Activated naive CD4-positive, alpha-beta T cell treated with anti-CD3 and anti-CD28 coated beads for 36 hours (primary cell): ENCODE measurements at places on chromosomes 16 and 17. TPM values are rescaled to one million over a fixed set of nuclear protein-coding genes. Genes with fewer than 3 reads are reported as not detected.
A peak's percentile ranks its signal among the peaks of the same experiment; 100 is the strongest.

TMEM114 gene
- not detected for total RNA-seq

SOCS7 gene
- total RNA-seq = 22.1 TPM

SLC22A31 gene
- total RNA-seq = 0.64 TPM

PITPNM3 gene
- 0.67 TPM for total RNA-seq

CD7 gene
- total RNA-seq = 646 TPM

CXCL16 gene
- 2.3 TPM for total RNA-seq

DNASE1L2 gene
- 0.33 TPM for total RNA-seq

ZG16 gene
- total RNA-seq = not detected

DNA sequence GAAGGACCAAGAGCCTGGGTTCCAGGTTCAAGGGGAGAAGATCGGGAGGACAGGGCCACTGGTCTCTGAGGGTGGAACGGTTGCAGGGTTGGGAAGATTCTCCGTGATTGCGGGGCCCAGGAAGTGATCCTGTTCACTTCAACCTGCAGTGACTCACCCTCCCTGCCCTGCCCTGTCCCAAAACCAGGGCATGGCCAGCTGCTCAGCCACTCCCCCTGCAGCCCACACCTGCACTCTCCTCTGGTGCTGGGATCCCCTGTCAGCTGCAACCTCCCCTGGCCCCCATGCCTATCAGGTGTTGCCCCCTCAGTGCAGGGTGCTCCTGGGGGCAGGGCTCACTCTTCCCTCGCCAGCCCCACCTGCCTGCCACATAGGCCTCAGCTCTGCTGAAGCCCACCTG, 1.1 kb downstream of the RUNDC3A start:
- no peak overlapping the region for H3K27ac ChIP-seq
- peak overlapping the region; percentile 14 for H3K4me3 ChIP-seq
- peaks cover 26% of the 10 kb centered on the region for H3K27me3 ChIP-seq

GRCh38 chr16:19123535-19124178, 9.9 kb downstream of the ITPRIPL2 start:
- peaks cover 5% of the 10 kb centered on the region for H3K4me1 ChIP-seq
- no peak overlapping the region for H3K27ac ChIP-seq
- no peak for DNase-seq
- H3K36me3 ChIP-seq = no peaks in the 10 kb centered on the region
- peaks cover 5% of the 10 kb centered on the region for H3K27me3 ChIP-seq
- no peak overlapping the region for H3K4me3 ChIP-seq

GRCh38 chr16:57196753-57197152, 10.6 kb downstream of the RSPRY1 start:
- peaks cover 31% of the 10 kb centered on the region for H3K4me1 ChIP-seq
- no peak for DNase-seq
- H3K27ac ChIP-seq = no peak overlapping the region
- H3K36me3 ChIP-seq = peaks cover 2% of the 10 kb centered on the region
- H3K27me3 ChIP-seq = no peaks in the 10 kb centered on the region
- H3K4me3 ChIP-seq = no peak overlapping the region

DNA sequence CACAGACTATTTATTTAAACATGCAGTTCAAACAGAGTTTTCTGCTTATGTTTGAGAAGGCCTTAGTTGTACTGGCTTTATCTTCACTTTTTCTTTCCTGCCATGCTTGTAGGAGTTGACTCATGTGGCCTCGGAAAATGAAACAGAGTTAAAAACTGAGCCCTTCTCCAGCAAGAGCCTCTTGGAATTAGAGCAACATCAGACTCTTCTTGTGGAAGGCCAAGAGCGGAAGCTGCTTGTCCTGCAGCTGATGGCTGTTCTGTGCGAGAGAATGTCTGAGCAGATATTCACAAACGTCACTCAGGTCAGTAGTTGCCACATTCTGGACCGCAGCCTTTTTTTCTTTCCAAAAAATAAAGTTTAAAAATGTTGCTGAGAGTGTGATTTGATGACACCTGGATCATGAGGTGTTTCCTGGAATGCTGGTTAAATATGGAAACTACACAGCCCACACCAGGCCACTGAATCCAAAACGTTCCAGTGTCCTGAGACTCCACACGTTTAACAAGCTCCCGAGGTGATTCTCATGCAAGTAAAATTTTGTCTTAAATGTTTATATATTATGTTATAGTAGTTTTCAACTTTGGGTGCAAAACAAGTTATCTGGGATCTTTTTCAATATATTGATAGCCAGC, 65.9 kb downstream of the TANGO6 start:
- H3K27me3 ChIP-seq = no peaks in the 10 kb centered on the region
- no peak overlapping the region for H3K4me3 ChIP-seq
- H3K4me1 ChIP-seq = no peaks in the 10 kb centered on the region
- H3K27ac ChIP-seq = no peak overlapping the region
- DNase-seq = no peak
- peaks cover 8% of the 10 kb centered on the region for H3K36me3 ChIP-seq

DNA sequence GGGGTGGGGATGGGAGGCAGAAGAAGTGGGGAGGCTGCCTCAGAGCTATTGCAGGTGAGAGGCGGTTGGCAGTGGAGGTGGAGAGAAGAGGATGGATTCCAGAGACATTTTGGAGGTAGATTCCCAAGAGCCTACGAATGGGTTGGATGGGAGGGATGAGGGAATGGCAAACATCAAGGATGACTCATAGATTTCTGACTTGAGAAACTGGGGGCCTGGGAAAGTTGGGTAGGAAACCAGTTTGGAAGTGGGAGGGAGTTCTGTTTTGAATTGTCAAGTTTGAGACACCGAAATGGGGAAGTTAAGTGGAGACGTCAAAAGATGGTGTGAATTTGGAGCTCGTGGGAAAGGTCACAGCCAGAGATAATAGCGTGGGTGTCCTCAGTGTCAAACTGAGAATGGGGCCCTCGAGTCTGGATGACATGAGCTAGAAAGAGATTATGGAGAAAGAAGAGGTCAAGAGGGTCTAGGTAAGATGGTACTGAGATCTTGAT, 6.2 kb upstream of the CYLD start:
- no peak overlapping the region for H3K27ac ChIP-seq
- H3K36me3 ChIP-seq = peaks cover 4% of the 10 kb centered on the region
- H3K4me1 ChIP-seq = peaks cover 38% of the 10 kb centered on the region
- H3K4me3 ChIP-seq = no peak overlapping the region
- peak; percentile 18 for DNase-seq
- H3K27me3 ChIP-seq = no peaks in the 10 kb centered on the region

DNA sequence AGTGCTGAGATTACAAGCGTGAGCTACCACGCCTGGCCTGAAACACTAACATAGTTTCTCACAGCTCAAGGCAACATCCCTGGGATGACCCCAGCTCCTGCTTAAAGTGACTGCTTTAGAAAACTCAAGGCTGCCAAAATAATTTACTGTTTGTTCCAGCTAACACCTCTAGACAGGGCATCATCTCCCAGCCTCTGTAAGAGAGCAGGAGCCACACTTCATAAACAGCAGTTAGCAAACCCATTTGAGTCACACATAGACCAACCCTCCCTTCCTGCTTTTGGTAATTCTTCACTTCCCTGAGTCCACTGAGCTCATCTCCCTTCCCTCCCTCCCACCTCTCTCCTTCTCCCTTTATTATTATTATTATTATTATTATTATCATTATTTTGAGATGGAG, 201.3 kb downstream of the XYLT1 start:
- H3K27me3 ChIP-seq = no peaks in the 10 kb centered on the region
- no peaks in the 10 kb centered on the region for H3K36me3 ChIP-seq
- DNase-seq = no peak
- no peak overlapping the region for H3K27ac ChIP-seq
- peaks cover 25% of the 10 kb centered on the region for H3K4me1 ChIP-seq
- no peak overlapping the region for H3K4me3 ChIP-seq

- no peak overlapping the region for H3K27ac ChIP-seq
- H3K36me3 ChIP-seq = no peaks in the 10 kb centered on the region
- H3K27me3 ChIP-seq = peaks cover 2% of the 10 kb centered on the region
- no peak for DNase-seq
- no peak overlapping the region for H3K4me3 ChIP-seq
Observed at GRCh38 chr17:1948517-1948825, 76.7 kb downstream of the RTN4RL1 start.

GRCh38 chr17:51618476-51618875, 358.1 kb downstream of the UTP18 start:
- no peaks in the 10 kb centered on the region for H3K36me3 ChIP-seq
- H3K4me1 ChIP-seq = no peaks in the 10 kb centered on the region
- H3K27ac ChIP-seq = no peak overlapping the region
- H3K4me3 ChIP-seq = no peak overlapping the region

DNA sequence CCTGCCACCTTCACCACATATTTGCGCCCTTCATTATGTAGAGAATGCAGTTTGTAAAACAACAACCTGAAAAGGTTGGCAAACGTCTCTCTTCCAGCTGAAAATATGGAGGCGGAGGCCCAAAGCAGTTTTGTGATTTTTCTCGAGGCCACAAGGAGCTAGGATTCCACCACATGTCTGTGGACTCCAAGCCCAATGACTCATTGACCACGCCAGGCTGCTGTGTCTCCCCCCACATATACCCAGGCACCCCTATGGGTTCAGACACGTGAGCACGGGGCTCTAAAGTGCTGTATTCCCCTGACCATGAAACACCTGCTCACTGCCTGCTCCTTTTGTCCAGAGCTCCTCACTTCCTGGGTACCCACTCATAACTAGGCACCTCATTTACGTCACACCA, 121.4 kb upstream of the CDH5 start:
- H3K4me1 ChIP-seq = no peaks in the 10 kb centered on the region
- H3K27ac ChIP-seq = no peak overlapping the region
- H3K27me3 ChIP-seq = peaks cover 6% of the 10 kb centered on the region
- DNase-seq = no peak

- no peaks in the 10 kb centered on the region for H3K27me3 ChIP-seq
- DNase-seq = peak; percentile 70
- H3K4me1 ChIP-seq = peaks cover 89% of the 10 kb centered on the region
- peaks cover 2% of the 10 kb centered on the region for H3K36me3 ChIP-seq
- H3K27ac ChIP-seq = peak overlapping the region; percentile 84
- peak overlapping the region; percentile 21 for H3K4me3 ChIP-seq
Observed at GRCh38 chr16:89409161-89409711, 81.1 kb downstream of the ANKRD11 start.

DNA sequence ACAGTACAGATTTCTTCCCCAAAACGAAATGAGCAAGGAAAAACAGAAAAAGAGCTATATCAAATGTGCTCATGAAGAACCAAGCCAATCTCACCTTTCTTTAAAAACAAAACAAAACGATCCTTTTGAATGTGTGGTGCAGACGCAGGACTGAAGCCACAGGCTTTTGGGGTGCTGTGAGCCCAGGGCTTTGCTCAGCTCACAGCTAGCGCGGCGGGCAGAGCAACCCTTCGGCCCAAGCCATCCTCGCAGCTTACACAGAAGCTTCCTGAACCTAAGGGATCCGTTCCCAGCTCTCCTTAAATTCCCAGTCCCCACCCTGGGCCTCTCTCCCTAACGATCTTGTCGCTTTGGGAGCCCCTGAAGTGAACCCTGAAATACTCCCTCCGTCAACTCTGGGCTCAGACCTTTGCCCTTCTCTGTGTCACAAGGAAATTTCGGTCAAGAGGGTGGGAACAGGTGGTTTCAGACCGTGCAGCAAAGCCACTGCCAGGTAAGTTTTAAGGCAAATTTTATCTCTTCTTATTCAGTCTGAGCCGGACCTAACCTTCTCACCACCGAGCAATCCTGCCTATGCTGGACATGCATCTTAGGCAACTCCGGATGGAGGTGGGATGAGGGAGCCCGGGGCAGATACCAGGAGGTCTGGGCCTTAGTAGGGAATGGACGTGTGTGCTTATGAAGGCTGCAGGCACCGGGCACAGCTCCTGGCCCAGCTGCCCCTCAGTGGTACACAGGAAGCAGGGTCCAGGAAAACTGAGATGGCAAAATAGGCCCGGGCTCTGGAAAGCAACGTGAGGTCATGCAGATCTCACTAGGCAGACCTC, 52.0 kb downstream of the COTL1 start:
- peaks cover 43% of the 10 kb centered on the region for H3K36me3 ChIP-seq
- no peak overlapping the region for H3K4me3 ChIP-seq
- no peaks in the 10 kb centered on the region for H3K27me3 ChIP-seq

DNA sequence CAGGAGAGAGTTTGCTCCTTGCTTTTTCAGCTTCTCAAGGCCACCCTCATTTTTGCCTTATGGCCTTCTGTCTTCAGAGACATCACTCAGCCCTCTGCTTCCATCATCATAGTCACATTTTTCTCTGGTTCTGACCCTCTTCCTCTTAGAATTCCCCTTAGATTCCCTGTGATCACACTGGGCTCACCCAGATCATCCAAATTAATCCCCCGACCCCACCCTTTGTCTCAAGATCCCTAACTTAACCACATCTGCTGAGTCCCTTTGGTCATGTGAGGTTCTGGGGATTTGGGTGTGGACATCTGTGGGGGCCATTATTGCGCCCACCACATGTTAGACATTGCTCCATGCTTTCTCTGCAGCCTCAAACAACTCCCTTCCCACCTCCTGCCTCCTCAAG, 323.4 kb downstream of the CPPED1 start:
- peaks cover 1% of the 10 kb centered on the region for H3K36me3 ChIP-seq
- DNase-seq = no peak
- H3K4me1 ChIP-seq = no peaks in the 10 kb centered on the region
- H3K27me3 ChIP-seq = no peaks in the 10 kb centered on the region
- H3K4me3 ChIP-seq = no peak overlapping the region

DNA sequence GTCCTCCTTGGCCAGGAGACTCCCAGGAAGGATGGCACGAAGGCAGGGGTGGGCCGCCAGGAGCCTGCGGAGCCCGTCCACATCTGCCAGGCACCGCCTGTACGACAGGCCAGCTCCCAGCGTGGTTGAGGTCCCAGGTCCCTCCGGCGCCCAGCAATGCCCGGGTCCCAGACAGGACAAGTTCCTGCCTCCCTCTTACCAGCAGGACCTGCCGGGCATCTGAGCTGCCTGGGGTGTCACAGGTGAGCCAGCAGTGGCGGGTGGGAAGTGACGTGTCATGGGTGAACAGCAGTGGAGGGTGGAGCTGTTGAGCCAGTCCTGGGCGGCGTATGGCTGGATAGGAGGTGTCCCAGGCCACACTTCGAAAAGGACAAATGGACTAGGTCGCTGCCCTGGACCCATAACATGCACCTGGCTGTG, 15.7 kb upstream of the BAHCC1 start:
- H3K4me3 ChIP-seq = no peak overlapping the region
- no peak for DNase-seq
- no peaks in the 10 kb centered on the region for H3K4me1 ChIP-seq
- no peaks in the 10 kb centered on the region for H3K27me3 ChIP-seq

DNA sequence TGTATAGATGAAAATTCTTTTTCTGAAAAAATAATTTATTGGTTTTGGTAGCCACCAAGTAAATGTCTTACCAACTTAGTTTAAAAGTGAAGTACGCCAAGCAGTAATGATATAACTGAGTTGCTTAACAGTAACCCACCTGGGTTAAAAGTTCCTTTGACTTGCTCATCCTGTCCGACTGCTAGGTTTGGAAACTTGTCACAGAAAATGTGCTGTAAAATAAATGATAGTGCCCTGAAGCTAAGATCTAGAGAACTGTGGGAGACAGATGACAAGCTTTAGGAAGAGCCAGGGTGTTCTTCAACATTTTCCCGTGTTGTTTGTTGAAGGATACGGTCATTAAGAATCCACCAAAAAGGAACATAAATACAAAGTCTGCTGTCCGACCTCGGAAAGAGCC, 5.0 kb downstream of the DERL2 start:
- H3K4me1 ChIP-seq = peaks cover 37% of the 10 kb centered on the region
- no peak overlapping the region for H3K27ac ChIP-seq
- peaks cover 27% of the 10 kb centered on the region for H3K36me3 ChIP-seq
- no peaks in the 10 kb centered on the region for H3K27me3 ChIP-seq
- no peak for DNase-seq
- H3K4me3 ChIP-seq = no peak overlapping the region

- DNase-seq = no peak
- peaks cover 22% of the 10 kb centered on the region for H3K4me1 ChIP-seq
- no peaks in the 10 kb centered on the region for H3K27me3 ChIP-seq
- H3K4me3 ChIP-seq = no peak overlapping the region
- H3K27ac ChIP-seq = no peak overlapping the region
- no peaks in the 10 kb centered on the region for H3K36me3 ChIP-seq
Observed at GRCh38 chr17:65743308-65743655, 181.8 kb upstream of the AXIN2 start.
